ENCODE measurements at places on chromosomes 11 and 22. TPM values are rescaled to one million over a fixed set of nuclear protein-coding genes. Genes with fewer than 3 reads are reported as not detected.

NOL12 gene
- 28.7 TPM for total RNA-seq

FBLN1 gene
- 84.3 TPM for total RNA-seq

MRTFA gene
- 40.9 TPM for total RNA-seq

- no peak overlapping the region for H3K27ac ChIP-seq
- no peak overlapping the region for H3K4me3 ChIP-seq
- H3K36me3 ChIP-seq: no peaks in the 10 kb centered on the region
- no peaks in the 10 kb centered on the region for H3K27me3 ChIP-seq
- no peak for DNase-seq
- H3K4me1 ChIP-seq: no peaks in the 10 kb centered on the region
Observed at GRCh38 chr11:133038850-133039249, 493.5 kb downstream of the OPCML start.

- DNase-seq: no peak
- H3K36me3 ChIP-seq: no peaks in the 10 kb centered on the region
- no peak overlapping the region for H3K4me3 ChIP-seq
- H3K4me1 ChIP-seq: no peaks in the 10 kb centered on the region
Observed at GRCh38 chr22:36756746-36757655, 18.9 kb downstream of the IFT27 start.

DNA sequence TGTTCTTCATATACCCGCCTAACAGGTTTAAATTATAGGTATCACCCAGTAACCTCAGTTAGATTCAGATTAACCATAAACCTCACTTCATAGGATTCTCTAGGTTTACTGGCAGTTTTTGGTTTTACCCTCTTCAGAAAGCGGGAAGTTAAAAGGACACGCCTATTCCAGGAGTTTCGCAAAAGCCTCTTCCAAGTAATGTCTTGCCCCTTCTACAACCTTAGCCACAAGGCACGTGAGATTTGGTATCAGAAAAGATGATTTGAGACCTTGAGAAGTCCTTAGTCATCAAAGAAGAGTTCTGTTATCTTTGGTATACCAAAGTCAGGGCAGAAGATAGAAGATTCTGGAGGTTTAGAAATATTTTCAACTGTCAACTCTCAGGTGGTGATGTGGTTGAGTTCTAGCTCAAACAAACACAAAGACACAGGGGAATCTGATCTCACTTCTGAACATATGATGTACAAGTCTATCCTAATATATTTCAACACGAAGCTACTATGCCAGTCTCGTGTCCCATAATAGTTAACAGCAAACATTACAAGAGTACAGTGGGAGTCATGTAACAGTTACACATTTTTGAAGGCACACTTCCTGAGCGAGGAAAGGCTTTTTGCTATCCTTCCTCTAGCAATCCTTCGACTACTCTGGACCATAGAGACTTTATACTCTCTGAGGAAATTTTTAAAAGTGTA is 103.5 kb downstream of the USP35 start:
- no peak for DNase-seq
- H3K4me3 ChIP-seq: no peak overlapping the region
- peaks cover 13% of the 10 kb centered on the region for H3K4me1 ChIP-seq
- H3K36me3 ChIP-seq: no peaks in the 10 kb centered on the region
- no peak overlapping the region for H3K27ac ChIP-seq
- H3K27me3 ChIP-seq: no peaks in the 10 kb centered on the region

DNA sequence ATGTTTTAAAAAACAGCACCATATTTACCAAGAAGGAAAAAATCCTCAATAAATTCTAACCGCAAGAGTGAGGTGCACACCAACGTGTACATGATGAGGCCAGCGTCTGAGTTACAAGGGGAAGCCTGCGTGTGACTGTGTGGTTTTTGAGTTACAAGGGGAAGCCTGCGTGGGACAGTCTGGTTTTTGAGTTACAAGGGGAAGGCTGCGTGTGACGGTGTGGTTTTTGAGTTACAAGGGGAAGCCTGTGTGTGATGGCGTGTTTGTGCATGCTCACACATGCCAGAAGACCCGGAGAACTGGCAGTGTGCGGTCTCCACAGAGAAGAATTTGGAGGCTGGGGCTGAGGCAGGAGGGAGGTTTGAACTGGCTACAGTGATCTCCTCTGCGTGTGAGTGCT is 1376.4 kb downstream of the TBC1D22A start:
- no peak overlapping the region for H3K4me3 ChIP-seq
- no peaks in the 10 kb centered on the region for H3K4me1 ChIP-seq
- no peak overlapping the region for H3K27ac ChIP-seq
- no peaks in the 10 kb centered on the region for H3K36me3 ChIP-seq

DNA sequence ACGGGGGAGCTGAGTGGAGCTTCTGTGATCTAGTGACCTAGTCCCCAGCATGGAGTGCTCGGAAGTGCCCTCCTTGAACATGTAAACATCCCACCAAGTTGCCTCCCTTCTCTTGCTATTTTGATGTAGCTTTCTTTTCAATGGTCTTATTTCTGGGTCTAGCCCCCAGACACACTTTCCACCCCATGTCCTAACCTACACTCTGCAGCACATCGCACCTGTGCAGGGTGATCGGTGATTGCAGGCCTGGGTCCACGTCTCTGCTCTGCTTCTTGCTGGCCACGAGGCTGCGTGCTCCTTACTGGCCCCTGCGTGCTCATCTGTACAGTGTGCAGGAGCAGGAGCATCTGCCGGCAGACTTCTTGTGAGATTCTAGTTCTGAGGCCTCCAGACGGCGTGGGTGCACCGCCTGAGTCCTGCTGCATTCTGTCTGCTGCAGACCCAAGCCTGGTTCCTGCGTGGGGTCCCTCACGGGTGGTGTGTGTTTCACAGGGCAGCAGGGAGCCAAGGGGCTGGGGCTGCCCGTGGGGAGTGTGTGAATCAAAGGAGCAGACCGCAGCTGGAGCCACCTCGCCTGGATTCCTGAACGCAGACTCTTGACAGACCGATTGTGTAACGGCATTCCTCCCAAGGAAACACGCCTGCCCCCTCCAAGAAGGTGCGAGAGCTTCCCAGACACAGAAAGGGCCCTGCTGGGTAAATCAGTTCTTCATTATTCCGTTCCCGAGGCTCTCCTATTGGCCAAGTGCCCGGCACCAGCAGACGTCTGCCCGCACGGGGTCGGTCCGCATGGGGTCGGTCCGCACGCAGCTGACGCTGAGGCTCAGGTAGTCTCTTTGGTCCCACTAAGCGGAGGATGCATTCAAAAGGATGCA is 44.4 kb upstream of the MYEOV start:
- peak; percentile 66 for DNase-seq
- H3K36me3 ChIP-seq: no peaks in the 10 kb centered on the region
- no peak overlapping the region for H3K4me3 ChIP-seq
- no peak overlapping the region for H3K27ac ChIP-seq

DNA sequence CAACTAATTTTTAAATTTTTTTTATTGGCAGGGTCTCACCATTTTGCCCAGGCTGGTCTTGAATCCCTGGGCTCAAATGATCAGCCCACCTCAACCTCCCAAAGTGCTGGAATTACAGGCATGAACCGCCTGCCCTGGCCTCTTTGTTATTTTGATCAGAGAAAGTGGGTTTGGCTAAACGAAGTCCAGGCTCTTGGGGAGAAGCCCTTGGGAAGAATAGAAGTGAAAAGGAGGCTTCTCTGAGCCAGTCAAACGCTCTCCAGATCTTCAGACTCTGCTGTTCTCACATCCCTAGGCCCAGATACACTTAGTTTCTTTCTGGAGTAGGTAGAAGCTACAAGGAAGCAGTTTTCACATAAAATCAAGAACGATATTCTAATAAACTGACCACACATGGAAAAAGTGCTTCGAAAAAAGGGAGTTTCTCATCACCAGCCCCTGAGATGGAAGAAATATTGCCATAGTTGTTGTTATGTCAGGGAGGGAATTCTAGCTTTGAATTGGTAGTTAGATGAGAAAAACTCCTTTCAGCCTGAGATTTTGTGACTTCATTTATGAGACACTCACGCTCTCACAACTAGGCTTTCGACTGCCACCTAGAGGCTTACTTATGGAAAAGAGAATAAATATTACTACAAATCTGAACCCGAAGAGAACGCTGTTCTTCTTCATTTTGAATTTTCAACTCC is 41.7 kb upstream of the AQP11 start:
- H3K4me1 ChIP-seq: peaks cover 9% of the 10 kb centered on the region
- H3K36me3 ChIP-seq: no peaks in the 10 kb centered on the region
- H3K27me3 ChIP-seq: no peaks in the 10 kb centered on the region
- peak overlapping the region; percentile 14 for H3K27ac ChIP-seq
- peak overlapping the region; percentile 8 for H3K4me3 ChIP-seq
- peak; percentile 80 for DNase-seq

GRCh38 chr22:27761665-27762064 is 39.9 kb downstream of the MN1 start:
- no peaks in the 10 kb centered on the region for H3K4me1 ChIP-seq
- no peak for DNase-seq
- no peak overlapping the region for H3K4me3 ChIP-seq
- H3K27me3 ChIP-seq: no peaks in the 10 kb centered on the region
- no peak overlapping the region for H3K27ac ChIP-seq
- no peaks in the 10 kb centered on the region for H3K36me3 ChIP-seq

GRCh38 chr11:23924226-23924625 is 572.6 kb upstream of the LUZP2 start:
- DNase-seq: peak; percentile 2
- no peak overlapping the region for H3K4me3 ChIP-seq
- no peak overlapping the region for H3K27ac ChIP-seq
